ENCODE measurements at places on chromosomes 4 and X.

DNA sequence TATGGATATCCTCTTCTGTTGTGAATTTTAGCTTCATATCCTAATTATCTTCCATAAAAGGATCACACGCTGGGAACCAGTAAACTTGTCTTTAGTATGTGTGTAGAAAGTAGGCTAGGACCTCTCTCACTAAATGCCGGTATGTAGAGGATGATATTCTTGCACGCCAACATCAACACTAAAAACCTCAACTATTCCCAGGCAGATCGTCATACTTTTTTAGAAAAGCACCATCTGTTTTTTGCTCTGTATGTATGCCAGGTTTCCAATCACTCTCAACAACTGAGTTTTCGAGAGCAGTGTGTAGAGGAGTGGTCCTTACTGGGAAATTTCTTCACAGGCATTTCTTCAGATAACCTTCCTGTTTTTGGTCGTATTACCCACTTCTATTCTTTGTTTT is 283.6 kb downstream of the GALNTL6 start:
- no peak for DNase-seq

DNA sequence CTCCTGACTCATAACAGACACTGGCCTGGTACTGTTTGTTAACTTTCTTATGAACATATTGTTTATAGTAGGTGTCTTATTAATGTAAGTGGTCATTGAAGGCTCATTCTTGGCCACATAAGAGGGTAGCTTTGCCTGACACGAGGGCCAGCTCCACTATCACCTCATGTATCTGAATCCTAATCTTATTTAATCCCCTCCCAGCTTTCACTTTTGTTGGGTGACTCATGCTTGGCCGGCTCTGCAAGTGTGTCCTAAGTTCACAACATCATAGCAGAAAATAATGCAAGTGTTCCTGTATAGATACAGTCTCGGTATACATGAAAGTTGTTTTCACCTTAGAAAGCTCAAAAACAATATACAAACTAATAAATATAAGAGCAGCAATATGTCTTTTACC is 283.8 kb downstream of the IQCM start:
- DNase-seq: no peak

DNA sequence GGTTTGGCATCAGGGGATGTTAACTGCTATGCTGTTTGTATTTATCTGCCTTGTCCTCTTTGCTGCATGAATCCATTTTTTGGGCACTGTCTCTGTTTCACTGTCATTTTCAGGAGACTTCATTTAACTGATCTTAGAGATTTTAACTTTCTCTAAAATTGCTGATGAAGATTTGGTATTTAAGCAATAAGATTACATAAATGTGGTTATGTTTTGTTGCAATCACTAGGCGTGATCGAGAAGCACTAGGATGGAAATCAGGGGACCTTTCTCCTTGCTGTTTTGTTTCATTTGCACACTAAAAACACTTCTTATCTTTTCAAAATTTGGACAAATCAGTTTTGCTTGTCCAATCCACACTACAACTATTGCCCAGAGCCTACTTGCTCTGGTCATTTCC is 15.4 kb downstream of the CXCL2 start:
- no peak for DNase-seq

- DNase-seq: no peak
Observed at GRCh38 chr4:185190306-185190856, 13.4 kb downstream of the CFAP97 start.

DNA sequence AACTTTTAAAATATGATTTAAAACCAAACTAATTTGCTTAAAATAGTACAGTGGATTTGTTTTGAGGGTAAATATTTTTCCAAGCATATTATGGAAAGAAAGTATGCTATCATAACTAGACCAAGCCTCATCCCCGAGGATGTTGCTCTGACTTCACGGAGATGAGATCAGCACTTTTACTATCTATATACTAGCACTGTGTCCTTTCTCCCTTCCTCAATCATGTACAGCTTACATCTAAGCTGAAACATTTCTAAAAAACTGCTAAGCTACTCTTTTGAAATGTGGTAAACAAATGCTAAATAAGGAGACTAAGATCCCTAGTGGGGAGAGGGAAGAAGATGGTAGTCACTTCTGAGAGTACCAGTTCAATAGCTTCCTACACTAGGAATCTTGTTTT is 23.8 kb downstream of the AMMECR1 start:
- no peak for DNase-seq

DNA sequence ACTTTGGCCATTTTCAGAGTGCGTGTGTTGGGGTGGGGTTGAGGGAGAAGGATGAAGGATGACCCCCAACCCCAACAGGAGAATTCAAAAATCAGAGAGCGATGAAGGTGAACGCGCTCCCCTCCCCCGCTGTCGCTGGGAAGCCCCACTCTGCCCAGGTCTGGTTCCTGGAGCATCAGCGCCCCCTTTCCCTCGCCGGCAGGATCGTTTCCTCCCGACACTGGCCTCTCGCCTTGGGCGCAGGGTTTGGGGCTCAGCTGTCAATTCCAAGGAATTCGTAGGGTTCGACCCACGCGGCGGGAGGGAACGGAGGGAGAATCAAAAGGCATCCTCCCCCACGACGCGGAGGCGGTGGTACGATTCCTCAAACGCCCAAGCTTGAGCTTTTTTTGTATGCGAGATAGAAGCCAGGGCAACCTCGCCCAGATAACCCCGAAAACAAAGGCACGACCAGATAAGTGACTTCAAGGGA is 1.0 kb upstream of the PDGFRA start:
- DNase-seq: peak; percentile 15

GRCh38 chr4:19748519-19749479 is 502.9 kb upstream of the SLIT2 start:
- no peak for DNase-seq

GRCh38 chr4:42302348-42302747 is 94.9 kb upstream of the SHISA3 start:
- no peak for DNase-seq

GRCh38 chr4:149961876-149962597 is 116.2 kb upstream of the DCLK2 start:
- DNase-seq: no peak

DNA sequence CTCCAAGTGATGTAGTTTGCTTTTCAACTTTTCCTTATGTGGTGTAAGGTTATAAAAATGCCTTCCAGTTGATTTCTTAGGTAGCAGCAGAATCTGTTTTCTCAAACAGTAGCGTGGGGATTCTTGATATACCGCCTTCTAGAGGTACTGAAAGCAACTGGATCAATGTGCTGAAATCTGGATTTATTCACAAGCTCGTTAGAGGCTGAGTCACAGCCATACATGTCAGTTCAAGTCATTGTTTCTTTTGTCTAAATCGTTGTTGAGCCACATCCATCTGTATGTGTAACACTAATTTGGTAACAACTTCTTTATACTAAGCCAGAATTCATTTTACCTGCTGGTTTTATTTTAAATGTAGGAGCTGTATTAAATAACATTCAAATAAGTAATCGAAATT is 200.0 kb upstream of the MAD2L1 start:
- no peak for DNase-seq

GRCh38 chr4:30717208-30718020 is 2.8 kb upstream of the PCDH7 start:
- no peak for DNase-seq
